ENCODE measurements at places on chromosomes 5 and 9.

DNA sequence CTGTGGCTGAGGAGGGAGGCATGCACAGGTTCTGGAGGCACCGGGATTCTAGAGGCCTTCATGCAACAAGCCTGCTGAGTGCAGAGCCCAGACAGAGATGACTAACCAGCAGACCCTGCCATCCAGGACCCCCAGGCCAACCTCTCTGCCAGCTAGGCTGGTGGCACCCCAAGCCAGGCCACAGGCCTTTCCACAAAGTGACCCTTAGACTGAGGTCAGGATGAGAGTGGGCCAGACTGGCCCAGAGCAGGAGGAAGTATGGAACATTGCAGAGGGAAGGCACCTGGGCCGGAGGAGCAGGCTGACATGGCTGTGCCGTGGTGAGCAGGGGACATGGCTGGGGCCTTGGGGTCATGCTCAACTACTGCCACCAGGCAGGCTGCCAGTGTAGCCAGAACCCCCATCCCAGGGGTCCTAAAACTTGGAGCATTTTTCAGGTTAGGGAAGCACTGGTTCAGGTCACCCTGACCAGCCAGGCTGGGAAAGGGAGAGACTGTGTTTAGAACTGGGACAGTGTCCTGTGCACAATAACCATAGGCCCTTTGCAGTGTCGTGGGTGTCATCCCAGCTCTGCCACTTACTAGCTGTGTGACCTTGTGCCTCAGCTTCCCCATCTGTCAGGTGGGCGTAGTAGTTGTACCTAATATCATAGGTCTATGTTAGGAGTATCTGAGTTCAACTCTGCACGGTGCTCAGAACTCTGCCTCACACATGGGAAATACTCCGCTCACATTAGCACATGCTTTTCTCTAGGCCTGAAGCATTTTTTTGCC lies 17.3 kb downstream of the TCF7 start:
- DNase-seq, result no peak

GRCh38 chr5:2633992-2634391 lies 117.5 kb downstream of the IRX2 start:
- no peak for DNase-seq

- no peak for DNase-seq
These were observed 296.2 kb upstream of the EDIL3 start for GRCh38 chr5:84680908-84681307.

DNA sequence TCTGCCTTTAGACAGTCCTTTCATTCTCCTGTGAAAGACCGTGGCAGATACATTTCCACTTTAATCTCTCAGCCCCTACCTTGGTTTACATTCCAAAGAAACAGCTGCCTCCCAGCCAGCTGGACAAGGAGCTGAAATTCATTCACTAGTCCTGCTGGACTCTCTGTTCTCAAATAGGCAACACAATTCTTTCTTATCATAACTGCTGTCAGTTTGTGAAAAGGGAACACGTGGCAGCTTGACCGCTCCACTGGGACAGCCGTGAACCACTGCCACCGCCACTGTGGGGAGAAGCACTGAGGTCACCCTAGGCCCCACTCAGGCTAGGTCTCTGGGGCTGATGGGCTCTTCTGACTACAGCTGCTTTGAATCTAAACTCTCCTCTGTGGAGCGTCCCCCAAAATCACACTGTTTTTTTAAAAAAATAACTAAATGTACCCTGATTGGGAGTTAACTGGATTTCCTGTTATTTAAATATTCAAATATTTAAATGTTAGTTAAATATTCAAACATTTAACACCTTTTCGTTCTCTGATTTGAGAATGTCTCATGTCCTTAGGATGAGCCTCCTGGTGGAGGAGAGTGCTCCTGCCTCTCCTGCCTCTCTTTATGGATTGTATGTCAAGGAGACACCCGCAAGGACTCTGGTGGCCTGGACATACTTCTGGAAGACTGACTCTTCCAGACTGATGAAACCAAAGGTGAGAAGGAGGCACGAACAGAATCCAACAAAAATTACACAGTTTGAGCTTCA lies 120.1 kb downstream of the BOD1 start:
- DNase-seq, result no peak

DNA sequence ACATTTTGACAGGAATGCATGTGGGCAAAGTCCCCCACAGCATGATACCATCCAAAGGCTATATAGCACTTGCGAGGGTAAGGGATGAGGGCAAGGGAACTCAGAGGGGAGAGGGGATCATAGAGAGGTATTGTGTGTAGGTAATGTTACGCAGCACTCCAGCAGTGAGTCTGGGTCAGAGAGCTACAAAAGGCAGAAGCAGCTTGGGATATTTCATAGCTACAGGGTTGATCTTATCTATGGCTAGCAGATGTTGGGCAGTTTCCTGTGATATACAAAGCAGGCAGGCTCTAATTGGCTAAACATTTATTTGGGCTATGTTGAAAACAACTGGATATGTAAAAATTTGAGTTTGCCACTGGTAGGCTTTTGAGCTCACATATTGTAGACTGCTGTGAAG lies 17.8 kb upstream of the SLCO4C1 start:
- no peak for DNase-seq

- peak; percentile 23 for DNase-seq
These were observed 14.1 kb upstream of the SFXN1 start for GRCh38 chr5:175464074-175464941.

- DNase-seq, result no peak
These were observed 73.3 kb upstream of the IFNK start for GRCh38 chr9:27450752-27451151.

DNA sequence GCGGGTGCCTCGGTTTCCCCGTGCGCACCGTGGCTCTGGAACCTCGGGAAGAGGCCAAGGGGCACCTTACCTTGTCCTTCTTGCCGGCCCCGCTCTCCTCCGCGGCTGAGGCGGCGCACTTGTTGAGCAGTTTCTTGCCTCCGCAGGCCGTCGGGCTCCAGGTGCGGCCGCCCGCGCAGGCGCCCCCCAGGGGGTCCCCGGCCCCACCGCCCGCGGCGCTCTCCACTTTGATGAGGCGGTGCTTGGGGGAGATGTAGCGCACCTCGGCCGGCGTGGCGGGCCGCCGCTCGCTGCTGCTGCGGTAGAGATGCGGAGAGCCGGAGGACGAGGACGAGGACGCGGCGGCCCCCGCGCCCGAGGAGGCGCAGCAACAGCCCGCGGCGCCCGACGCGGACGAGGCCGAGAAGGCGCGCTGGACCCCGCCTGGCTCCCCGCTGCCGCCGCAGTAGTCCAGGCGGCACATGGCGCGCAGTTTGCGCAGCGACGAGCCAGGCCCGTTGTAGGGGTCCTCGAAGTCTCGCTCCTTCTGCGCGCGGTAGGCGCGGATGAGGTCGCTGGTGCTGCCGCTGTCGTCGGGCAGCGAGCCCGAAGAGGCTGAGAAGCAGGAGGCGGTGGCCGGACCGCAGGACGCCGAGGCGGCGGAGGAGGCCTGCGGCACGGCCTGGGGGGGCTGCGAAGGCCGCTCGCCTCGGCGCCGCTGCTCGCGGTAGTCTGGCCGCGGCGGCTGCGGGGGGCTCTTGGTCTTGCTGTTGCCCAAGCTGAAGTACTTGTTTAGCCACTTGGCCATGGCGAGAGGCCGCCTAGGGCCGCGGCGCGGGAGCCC lies 957 bp downstream of the SHB start:
- no peak for DNase-seq

GRCh38 chr9:10371824-10372223 lies 241.0 kb downstream of the PTPRD start:
- no peak for DNase-seq
